SHP77 (cell line): ENCODE measurements at places on chromosomes 7 and 10.

GRCh38 chr10:35446439-35446838, 110.1 kb downstream of the CCNY start:
- DNase-seq, result no peak

GRCh38 chr7:156127166-156128134, 315.2 kb upstream of the SHH start:
- no peak for DNase-seq

- DNase-seq, result no peak
Measured at GRCh38 chr7:121633186-121633585, 237.1 kb upstream of the FAM3C start.

- DNase-seq, result no peak
Measured at GRCh38 chr7:101823096-101823495, 5.7 kb downstream of the CUX1 start.

DNA sequence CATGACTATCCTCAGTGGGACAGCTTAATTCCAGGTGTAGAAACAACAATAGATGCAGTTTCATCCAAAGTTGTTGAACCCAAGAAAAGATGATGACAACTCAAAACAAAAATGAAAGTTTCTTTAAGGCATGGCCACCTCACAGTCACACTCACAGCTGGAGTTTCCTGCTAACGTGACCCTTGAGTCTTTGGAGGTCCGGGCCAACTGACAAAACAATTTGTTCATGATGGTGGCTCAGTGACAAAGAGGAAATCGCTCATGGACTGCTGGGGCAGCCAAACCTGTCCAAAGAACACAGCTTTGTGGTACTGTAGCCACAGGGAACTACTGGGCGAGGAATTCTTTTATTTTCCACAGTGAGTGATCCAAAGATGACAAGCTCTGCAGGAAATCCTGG, 96.0 kb upstream of the JCAD start:
- DNase-seq, result no peak

- no peak for DNase-seq
Measured at GRCh38 chr7:101237206-101238067, at the start of gene CLDN15. TSS of gene CLDN15 (minus strand) at chr7:101237802. CDS start at chr7:101237581, 221 bp downstream.

DNA sequence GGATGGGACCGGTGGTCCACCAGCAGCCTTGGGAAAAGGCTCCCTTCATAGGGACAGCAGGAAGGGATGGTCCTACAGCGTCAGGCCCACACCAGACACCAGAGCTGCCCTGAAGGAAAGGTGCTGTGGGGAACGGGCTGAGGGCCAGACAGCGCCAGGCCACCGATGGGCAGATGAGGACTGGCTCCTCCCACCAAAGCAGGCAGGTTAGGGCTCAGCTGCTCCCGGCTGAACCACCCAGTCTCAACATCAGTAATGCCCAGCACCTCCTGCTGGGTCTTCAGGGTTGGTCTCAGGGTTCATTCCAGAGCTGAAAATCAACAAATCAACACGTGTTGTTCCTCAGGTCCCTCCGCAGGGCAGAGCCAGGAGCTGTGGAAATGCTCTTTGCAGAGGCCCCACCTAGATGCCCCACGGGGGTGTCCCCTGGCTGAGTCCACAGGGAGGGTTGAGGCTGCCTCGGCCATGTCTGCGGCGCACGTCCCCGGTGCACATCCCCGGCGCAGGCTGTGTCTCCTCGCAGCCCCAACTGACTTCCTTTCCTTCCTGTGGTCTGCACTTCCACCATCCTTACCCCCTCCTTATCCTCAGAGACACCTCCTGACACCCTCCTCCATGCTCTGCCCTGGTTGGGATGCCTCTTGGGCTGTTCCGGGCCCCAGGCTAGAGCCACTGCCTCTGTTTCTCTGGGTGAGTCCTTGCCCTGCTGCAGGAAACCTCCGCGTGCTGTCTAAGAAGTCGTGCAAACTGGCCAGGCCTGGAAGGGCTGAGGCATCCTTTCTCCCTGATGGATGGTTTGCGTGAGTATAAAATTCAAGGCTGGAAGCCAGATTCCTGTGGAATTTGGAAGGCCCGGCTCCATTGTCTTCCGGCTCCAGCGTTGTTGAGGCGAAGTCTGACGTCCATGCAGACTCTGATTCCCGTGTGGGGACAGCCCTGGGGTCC, 32.8 kb upstream of the CFAP46 start:
- DNase-seq, result no peak

- DNase-seq, result no peak
Measured at GRCh38 chr10:47033541-47034270, 122.5 kb downstream of the PTPN20 start.

DNA sequence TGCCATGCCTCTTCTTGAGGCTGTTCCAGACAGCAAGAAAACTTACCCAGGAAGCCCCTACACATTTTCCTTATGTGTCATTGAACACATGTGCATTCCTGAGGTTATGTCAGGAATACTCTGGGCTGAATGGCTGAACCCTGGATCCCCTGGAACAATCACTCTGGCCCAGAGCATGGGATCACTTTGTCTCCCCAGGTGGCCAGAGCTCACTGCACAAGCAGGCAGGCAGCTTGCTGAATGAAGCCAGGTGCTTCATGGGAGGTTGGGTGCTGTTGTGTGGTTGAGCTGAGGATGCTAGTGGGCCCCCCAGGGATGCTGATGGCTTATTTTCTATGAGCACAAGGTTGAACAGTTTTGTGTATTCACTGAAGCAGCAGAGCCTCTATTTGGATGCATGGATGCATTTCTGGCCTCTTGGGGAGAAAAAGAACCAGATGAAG, 54.7 kb upstream of the NPTX2 start:
- DNase-seq, result no peak

GRCh38 chr7:90383861-90384260, 19.4 kb upstream of the CLDN12 start:
- DNase-seq, result no peak

- DNase-seq, result no peak
Measured at GRCh38 chr10:19815036-19815730, 1.0 kb upstream of the PLXDC2 start.

GRCh38 chr7:133011746-133012145, 70.1 kb downstream of the CHCHD3 start:
- no peak for DNase-seq

- no peak for DNase-seq
Measured at GRCh38 chr7:4816419-4817080, 41.1 kb downstream of the AP5Z1 start.

- no peak for DNase-seq
Measured at GRCh38 chr10:47326927-47327330, 4.7 kb downstream of the GDF2 start.

- DNase-seq, result no peak
Measured at GRCh38 chr7:148746135-148746534, 47.4 kb downstream of the CUL1 start.

DNA sequence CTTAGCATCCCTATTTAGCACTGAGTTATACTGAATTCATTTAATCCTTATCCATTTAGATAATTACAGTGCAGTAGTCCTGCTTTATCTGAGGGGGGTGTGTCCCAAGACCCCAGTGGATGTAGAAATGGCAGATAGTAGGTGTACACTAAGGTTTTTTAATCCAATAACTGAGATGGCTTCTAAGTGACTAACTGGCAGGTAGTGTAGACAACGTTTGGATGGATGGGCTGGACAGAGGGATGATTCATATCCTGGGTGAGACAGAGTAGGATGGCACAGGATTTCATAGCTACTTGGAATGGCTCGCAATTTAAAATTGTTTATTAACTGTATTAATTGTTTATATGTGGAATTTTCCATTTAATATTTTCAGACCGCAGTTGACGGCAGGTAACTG, 295.6 kb downstream of the CCDC3 start:
- no peak for DNase-seq

DNA sequence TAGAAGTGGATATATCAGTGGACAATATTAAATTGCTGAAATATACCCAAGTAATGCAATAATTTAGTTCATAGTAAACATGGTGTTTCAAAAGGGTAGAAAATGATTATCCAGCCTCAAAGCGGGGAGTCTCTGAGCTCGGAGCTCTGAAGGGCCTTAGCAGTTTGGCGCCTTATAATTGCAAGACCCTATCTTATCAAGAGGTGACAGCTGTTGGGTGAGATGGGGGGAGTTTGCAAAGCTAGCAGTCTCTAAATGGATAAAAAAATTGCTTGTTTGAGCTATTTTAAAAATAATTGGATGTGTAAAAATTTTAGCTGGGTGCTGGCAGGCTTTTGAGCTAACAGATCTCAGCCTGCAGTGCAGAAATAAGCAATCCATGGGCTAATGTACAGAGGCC, 219.2 kb downstream of the CCSER2 start:
- no peak for DNase-seq

DNA sequence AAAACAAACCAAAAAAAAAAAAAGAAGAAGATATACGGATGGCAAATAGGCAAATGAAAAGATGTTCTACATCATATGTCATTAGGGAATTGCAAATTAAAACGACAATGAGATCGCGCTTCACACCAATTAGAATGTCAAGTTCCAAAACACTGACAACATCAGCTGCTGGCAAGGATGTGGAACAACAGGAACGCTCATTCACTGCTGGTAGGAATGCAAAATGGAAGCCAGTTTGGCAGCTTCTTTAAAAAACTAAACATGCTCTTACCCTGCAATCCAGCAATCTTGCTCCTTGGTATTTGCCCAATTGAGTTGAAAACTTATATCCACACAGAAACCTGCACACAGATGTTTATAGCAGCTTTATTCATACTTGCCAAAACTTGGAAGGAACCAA, 34.8 kb downstream of the CALML5 start:
- DNase-seq, result no peak

GRCh38 chr7:45938626-45939302, 17.7 kb upstream of the IGFBP3 start:
- peak; percentile 49 for DNase-seq

DNA sequence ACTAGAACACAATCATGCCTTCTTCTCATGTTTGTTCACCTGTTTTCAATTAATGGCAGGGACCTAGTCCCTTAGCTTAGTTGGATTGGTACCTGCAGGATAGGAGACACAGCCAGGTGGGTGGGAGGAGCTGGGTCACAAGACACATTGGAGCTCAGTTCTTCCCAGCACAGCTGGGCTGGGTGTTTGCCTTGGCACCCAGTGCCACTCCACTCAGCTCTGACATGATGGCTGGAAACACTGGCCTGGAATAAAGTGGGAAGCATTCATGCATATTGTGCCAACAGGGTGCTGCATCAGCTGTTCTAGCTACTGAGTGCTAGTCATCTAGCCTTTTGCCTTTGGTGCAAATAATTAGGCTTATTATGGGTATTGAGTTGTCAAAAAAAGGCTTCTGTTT, 226.1 kb downstream of the PTEN start:
- DNase-seq, result peak; percentile 42

- no peak for DNase-seq
Measured at GRCh38 chr7:15977663-15978062, 291.2 kb upstream of the MEOX2 start.

GRCh38 chr10:30577048-30577447, 52.5 kb downstream of the LYZL2 start:
- no peak for DNase-seq

DNA sequence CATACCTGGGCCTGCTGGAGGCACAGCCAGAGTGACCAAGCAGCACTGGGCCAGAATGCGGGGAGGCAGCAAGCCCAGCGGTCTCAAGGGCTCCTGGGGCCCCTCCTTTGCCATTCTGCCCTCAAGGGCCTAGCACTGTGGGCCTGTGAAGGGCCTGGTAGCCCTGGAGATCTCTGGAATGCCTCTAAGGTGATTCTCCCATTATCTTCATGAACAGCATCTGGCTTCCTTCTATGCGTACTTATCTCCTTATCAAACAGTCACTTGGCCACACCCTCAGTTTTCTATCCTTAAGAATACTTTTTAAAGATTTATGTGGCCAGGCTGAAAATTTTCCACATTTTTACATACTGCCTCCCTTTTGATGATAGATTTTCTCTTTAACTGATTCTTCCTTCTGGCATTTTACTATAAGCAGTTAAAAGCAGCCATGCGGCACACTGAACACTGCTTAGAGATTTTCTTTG, 67.5 kb upstream of the CCNY start:
- DNase-seq, result no peak

DNA sequence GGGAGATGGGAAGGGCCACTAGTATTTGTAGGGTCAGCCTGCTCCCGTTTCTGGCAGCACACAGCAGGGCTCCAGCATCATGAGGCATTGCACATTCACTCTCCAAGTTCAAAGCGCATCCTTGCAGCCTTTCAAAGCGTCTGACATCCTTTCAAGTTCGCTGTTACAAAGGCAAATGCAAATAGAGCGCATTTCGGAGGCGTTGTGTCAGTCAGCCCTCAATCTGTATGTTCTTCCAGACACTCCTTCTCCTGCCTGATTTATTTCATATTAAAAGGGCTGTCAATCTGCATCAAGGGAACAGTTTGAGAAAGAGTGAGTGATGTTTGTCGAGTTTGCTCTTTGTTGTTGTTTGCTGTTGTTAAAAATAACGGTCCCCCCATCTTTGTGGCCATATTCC, 188.5 kb downstream of the SNX10 start:
- no peak for DNase-seq

GRCh38 chr7:2030475-2031450, 202.0 kb downstream of the MAD1L1 start:
- DNase-seq, result no peak

- peak; percentile 54 for DNase-seq
Measured at GRCh38 chr10:33336582-33337325, 2.3 kb upstream of the NRP1 start.

DNA sequence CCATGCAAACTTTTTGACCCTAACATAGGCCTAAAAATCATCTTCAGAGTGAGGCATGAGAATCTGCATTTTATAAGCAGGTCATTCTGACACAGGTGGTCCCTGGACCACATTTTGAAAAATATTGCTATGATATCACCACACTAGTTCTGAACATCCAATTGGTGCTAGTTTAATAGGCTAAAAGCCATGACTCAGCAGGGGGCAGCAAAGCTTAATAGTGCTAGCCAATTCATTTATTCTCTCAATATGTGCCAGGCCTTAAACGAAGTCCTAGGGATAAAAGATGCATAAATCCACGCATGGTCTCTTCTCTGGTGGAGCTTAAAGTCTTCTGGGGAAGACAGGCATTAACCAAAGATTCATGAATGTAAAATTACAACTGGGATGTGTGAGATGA, 10.2 kb upstream of the SLC25A28 start:
- peak; percentile 10 for DNase-seq

- no peak for DNase-seq
Measured at GRCh38 chr7:114356133-114356532, 58.5 kb upstream of the FOXP2 start.

DNA sequence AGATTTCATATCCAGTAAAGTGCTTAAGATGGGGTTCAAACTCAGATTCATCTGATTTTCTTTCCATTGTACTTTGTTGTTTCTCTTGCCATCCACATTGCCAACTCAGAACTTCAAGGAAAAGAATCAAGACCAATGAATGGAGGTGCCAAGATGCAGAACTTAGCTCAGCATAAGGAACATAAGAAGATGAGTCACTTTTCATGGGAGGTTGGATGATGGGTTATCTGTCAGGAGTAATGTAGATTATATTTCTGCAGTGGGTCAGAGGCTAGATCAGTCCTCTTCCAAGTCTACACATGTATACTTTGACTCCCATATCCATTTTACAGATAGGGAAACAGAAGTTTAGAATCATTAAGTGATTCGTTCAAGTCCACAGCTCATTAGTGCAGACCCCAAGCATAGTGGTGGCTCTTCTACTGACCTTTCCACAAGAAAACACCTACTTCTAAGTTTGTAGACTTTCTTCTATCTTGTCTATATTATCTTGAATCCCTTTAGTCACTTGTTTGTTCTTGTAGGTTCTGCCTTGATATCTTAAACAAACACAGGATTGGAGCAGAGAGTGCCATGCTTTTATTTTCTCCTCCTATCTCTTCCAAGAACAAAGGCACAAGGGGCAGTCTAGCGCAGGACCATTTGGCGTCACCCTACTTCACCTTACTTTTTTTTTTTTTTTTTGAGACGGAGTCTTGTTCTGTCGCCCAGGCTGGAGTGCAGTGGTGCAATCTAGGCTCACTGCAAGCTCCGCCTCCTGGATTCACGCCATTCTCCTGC, 14.0 kb upstream of the ADD3 start:
- no peak for DNase-seq
